ENCODE measurements at places on chromosomes 7 and 10. TPM values are rescaled to one million over a fixed set of nuclear protein-coding genes. Genes with fewer than 3 reads are reported as not detected.

- H3K27me3 ChIP-seq = no peaks in the 10 kb centered on the region
- H3K4me1 ChIP-seq = no peaks in the 10 kb centered on the region
- no peak for DNase-seq
- H3K27ac ChIP-seq = no peak overlapping the region
These were observed 54.1 kb downstream of the CDK6 start for GRCh38 chr7:92782236-92782635.

DNA sequence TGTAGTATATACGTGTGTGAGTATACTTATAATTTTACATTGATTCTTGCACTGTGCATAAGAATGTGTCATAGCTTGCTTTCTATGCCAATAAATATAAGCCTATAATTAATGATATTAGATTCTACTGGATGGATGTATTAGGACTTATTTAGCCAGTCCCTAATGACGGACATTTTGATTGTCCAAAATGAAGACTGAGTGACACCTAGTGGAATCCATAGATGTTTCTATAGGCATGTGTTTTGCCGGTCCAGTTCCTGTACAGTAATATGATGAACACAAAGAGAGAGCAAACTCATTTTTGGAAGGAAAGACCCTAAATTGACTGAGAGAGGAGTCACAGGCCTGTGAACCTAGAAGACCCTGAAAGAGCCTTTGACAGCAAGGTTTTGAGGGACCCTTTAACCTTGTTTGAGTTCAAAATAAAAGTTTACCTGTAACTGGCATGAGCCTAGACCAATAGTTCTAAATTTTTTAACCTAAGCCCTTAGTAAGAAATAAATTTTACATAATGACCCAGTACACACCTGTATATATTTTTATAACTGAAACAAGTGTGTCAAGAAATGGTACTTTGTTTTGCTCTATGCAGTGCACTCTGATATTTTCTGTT is 42.4 kb upstream of the AGBL3 start:
- peaks cover 10% of the 10 kb centered on the region for H3K36me3 ChIP-seq
- H3K27ac ChIP-seq = no peak overlapping the region
- H3K27me3 ChIP-seq = no peaks in the 10 kb centered on the region
- DNase-seq = peak; percentile 19
- peaks cover 10% of the 10 kb centered on the region for H3K4me1 ChIP-seq
- no peak overlapping the region for H3K4me3 ChIP-seq

GRCh38 chr7:64908358-64908757 is 5.3 kb downstream of the ZNF273 start:
- no peaks in the 10 kb centered on the region for H3K27me3 ChIP-seq
- no peak for DNase-seq
- no peaks in the 10 kb centered on the region for H3K4me1 ChIP-seq
- no peak overlapping the region for H3K27ac ChIP-seq
- no peaks in the 10 kb centered on the region for H3K36me3 ChIP-seq

- H3K27ac ChIP-seq = no peak overlapping the region
- H3K27me3 ChIP-seq = no peaks in the 10 kb centered on the region
- no peaks in the 10 kb centered on the region for H3K4me1 ChIP-seq
- H3K4me3 ChIP-seq = no peak overlapping the region
These were observed 48.8 kb upstream of the FOXP2 start for GRCh38 chr7:114365791-114366190.

GRCh38 chr10:46080886-46081285 is 34.8 kb upstream of the MSMB start:
- H3K4me1 ChIP-seq = no peaks in the 10 kb centered on the region
- DNase-seq = no peak
- H3K27ac ChIP-seq = no peak overlapping the region

DNA sequence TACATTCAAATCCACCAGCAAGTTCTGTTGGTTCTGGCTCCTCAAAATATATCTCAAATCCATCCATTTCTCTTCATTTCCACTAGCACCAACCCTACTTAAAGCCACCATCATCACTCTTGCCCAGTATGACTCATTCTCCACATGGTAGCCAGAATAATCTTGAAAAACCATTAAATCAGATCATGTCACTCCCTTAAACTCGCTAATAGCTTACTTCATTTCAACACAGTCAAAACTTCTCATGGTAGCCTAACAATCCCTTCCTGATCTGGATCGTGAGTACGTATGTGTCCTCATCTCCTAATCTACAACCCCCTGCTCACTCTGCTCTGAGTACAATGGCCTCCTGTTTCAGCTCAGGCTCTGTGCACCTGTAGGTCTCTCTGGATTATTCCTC is 8.7 kb downstream of the EPC1 start:
- DNase-seq = no peak
- H3K27me3 ChIP-seq = no peaks in the 10 kb centered on the region
- peaks cover 8% of the 10 kb centered on the region for H3K4me1 ChIP-seq
- no peak overlapping the region for H3K27ac ChIP-seq
- H3K36me3 ChIP-seq = peaks cover 4% of the 10 kb centered on the region

ZNF365 gene
- 0.48 TPM for polyA plus RNA-seq

PDK4 gene
- 13.6 TPM for polyA plus RNA-seq

UTF1 gene
- not detected for polyA plus RNA-seq

CDH23 gene
- polyA plus RNA-seq = 1.7 TPM

SPDYE2B gene
- 1.0 TPM for polyA plus RNA-seq

BHLHA15 gene
- 0.60 TPM for polyA plus RNA-seq

All from large intestine (tissue), 12 donors.